ENCODE measurements at places on chromosomes 1 and 21.

DNA sequence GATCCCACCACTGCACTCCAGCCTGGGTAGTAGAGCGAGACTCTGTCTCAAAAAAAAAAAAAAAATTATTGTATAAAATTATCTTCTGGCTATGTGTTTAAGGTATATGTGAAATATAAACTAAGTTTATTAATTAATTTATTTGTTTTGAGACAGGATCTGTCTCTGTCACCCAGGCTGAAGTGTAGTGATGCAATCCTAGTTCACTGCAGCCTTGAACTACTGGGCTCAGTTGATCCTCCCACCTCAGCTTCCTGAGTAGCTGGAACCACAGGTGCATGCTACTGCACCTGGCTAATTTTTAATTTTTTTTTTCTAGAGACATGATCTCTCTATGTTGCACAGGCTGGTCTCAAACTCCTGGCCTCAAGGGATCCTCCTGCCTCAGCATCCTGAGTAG is 67.9 kb downstream of the RD3 start:
- DNase-seq = no peak

DNA sequence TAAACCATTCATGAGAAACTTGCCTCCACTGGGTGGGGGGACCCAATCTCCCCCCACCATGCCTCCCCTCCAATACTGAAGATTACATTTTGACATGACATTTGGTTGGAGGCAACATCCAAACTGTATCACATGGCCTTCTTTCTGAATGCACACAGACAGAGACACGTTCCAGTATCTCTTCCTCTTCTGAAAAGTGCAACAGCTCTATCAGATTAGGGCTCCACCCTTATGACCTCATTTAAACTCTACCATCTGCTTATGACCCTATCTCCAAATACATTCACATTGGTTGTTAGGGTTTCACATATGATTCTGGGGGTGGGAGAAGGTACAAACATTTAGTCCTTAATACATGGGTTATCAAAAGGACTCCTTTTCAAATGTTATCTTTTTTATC is 481.8 kb upstream of the NFIA start:
- no peak for DNase-seq

- no peak for DNase-seq
These were observed 11.5 kb upstream of the CFAP45 start for GRCh38 chr1:159911326-159912070.

DNA sequence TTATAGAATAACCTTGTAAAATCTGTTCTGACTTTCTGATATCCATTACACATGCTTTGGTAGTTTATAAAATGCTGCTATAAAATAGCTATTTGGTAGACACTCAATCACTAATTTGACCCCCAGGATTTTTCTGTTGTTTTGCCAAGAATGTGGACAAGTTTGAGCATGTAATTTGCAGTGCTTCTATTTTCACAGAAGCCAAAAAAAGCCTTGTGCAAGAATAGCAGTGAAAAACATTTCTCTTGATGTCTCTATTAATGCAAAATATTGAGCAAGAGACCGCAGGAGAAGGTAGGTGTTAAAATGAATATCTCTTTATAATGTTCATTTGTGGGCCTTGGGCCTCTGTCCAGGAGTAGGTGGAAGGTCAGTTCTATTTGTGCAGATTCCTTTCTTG is 22.5 kb downstream of the MAP3K7CL start:
- DNase-seq = peak; percentile 33

GRCh38 chr1:11365744-11366387 is 92.9 kb downstream of the UBIAD1 start:
- DNase-seq = no peak

DNA sequence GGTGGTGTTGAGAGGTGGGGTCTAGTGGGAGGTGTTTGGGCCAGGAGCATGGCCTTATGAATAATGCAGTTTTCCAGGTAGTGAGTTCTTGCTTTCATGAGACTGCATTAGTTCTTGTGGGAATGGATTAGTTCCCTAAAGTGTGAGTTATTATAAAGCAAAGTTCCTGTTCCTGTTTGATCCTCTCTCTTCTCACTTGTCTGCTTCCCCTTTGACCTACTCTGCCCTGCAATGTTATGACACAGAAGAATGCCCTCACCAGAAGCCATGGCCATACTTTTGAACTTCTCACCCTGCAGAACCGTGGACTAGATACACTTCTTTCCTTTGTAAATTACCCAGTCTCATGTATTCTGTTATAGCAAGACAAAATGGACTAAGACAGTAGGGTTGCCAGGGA is 53.6 kb downstream of the MAP3K7CL start:
- no peak for DNase-seq

Measured in fibroblast of villous mesenchyme (primary cell).